GM10248 (cell line): ENCODE measurements at places on chromosomes 5 and 9.

DNA sequence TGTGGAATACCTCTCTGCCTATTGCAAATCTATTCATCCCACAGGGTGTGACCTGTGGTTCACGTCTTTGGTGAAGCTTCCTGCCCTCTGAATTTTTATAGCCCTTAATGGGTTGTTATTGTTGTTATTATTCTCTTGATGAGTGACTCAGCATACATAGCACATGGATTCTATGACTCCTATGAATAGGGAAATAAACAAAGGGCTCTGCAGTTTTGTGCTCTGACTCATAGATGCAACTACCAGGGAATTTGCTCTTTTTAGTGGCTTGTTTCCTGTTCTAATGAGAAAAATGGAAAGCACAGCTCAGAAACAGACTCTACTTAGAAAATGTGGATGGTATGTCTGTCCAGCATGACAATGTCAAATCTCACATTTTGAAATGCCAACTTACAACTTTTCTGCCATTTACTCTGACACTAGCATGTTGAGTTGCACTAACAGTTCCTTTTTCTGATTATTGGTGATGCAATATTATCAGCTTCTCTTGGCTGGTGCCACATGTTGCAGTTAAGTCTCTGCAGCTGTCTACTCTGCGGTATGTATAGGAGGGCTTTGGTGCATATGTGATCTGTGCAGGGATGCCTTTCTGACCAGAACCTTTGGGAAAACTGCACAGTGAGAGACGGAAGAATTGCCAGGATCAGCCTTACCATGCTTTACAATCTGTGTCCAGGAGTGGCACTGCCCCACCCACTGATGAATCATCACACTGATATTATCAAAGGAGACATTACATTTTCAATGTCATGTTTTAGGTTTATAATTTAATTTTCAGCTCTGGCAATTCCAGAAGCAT is 996.4 kb upstream of the WWC1 start:
- DNase-seq, result no peak

DNA sequence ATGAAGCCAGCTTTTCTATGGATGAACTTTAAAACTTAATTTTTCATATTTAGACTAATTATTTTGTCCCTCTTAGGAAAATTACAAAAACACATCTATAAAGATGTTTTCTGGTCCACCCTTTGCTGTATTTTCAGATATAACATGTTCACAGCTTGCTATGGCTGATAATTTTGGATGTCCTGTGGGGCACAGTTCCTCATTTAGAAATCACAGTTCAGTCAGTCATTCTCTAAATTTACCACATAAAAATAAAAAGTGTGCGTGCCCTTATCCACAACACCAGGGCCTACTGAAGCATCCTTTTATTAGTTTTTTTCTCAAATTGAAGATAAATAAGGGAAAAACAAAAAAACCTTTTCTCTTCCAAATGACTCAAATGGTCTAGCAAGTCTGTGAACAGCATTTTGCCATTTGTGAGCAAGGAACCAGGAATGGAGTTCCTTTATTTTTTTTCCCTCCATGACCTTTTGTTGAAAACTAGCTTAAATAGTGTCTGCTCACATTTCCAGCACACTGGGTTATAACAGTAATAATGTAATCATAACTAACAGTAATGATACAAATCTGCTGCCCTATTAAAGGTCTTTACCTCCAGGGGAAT is 87.1 kb downstream of the CEMIP2 start:
- no peak for DNase-seq

GRCh38 chr5:102971676-102972293 is 148.2 kb downstream of the GIN1 start:
- DNase-seq, result peak; percentile 11

DNA sequence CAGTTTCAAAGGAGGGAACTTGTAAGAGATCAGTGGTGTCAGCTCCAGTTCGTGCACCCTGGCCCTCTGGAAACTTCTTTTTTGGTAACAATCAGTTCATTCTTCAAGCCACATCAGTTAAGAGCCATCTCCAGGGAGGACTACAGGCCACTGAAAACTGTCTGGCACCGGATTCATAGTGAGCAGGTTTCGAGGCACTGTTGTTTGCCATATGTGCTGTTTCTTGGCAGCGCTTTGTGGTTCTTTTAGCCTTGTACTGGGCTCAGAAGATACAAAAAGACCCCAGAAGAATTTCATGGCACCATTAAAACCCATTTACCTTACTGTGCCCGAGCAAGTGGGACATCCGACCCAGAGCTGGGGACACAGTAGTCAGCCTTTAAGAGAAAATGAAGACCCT is 68.5 kb downstream of the OTULIN start:
- DNase-seq, result no peak

DNA sequence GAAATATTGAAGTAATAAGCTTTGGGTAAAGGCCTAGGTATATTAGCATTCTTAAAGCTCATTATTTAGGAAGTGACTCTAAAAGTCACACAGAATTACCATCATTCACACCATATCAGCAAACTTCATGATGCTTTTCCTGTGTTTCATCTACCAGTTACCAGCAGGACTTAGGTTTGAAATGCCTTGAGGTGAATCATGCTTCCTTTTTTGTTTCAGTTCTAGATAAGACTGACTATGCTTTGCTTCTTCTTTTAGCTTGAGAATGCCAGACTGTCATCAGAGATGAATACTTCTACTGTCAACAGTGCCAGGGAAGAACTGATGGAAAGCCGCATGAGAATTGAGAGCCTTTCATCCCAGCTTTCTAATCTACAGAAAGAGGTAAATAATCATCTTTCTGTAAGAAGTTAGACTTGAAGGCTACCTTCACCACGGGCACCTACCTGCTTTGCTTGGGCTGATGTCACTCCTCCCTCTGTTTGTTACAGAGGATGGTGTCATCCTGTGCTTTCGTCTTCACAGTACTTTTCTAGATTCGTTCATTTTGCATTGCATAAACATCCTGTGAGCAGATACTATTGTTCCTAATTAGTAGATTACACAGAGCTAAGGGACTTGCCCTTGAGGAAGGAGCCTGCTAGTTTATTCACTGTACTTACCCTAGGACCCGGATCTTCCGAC is 34.7 kb downstream of the LMNB1 start:
- no peak for DNase-seq
